ENCODE measurements at places on chromosomes 3 and 15.

GRCh38 chr3:50389414-50389767, 30.1 kb upstream of the TMEM115 start:
- DNase-seq = no peak

DNA sequence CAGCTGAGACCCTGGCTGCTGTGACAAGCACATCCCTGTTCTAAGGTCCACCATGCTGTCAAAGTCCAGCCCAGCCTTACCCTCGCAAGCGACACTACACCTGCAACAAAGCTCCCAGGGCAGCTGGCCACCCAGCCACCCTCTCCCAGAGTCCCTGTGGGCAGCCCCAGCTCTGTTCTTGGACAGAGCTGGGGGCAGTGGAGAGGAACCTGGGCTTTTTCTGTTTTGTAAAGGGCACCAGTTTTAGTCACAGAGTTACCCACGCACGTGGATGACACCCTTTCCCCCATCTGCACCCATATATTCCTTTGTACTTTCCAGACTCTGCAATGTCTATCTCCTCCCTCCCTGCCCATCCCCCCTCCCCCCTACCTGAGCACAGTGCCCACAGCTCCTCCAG, 38.9 kb downstream of the ACAN start:
- no peak for DNase-seq

- peak; percentile 75 for DNase-seq
Observed at GRCh38 chr3:9862391-9863057, 17.5 kb downstream of the CIDEC start.

DNA sequence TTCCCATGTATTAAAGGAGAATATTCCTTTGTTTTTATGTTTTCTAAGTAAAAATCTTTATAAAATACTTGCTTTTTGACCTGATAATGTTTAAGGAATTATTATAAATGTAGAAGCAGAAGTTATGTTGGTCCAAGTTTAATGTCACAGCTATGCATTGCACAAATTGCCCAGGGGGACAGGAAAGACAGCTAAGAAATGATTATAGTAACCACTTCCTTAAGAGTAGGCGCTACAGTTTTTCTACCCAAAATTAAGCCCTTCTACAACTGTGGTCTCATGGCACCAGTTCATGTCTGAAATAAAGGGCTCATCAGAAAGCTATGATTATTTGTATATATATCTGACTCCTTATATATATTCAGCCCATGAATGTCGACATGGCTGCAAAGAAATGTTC, 176.4 kb downstream of the GBE1 start:
- no peak for DNase-seq

- no peak for DNase-seq
Observed at GRCh38 chr3:62003835-62004234, 369.5 kb downstream of the FEZF2 start.

DNA sequence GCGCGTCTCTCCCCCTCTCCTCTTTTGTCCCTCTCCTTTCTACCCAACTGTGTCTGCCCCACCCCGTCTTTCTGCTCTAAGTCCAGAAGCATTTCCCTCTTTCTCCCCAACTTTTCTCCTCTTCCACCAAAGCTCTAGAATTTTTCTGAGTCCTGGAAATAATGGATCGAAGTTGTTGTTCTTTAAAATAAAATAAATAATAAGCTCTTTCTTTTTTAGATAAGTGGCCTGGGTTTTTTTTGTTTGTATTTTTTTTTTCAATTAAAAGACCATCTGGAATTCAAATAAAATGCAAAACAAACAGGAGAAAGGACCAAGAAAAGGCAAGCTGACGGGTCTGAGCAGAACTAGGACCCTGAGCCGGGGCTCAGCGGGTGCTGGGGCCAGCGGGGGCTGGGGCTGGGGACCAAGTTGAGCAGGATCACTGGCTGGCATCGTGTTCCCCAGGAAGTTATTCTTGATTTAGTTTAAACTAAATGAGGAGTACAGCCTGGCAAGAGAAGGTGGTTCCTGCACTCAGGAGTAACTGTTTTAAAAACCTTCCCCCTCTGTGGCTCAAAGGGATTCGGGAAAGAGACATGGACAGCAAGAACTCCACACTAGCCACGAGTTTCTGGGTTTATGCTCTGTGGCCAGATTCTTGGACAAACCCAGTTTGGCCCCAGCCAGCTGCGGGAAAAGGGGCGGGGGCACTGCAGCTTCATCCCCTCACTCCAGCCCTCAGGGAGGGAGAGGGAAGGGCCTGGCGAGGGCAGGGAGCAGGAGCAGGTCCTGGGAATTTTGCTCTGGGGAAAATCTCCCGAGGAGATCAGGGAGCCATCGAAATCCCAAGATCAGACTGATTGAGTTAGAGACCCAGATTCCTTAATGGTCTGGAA, 8.4 kb downstream of the GATA2 start:
- peak; percentile 49 for DNase-seq

GRCh38 chr15:68352401-68353062, 75.0 kb downstream of the FEM1B start:
- DNase-seq = no peak

DNA sequence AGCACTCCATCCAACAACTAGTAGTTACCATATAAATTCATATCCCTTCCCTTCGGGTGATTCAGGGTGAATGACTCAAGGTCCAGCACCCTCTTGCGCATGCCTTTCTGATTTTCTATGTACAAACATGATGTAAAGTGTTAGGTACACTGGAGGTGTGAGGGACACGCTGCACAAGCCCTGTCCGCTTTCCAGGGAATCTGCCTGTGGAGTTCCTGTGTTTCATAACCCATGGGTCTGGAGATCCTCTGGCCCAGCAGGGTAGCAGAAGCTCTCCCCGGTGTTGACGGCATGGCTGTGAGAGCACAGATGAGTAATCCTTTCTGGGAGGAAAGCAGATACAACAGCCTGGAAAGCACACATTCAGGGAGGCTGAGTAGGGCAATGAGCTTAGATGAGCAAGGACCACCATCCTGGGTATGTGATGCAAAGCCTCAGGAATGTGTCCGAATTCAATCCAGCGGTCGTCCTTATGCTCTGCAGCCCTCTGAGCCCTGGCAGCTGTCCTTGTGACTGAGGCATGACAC, 142.9 kb upstream of the TP63 start:
- no peak for DNase-seq

DNA sequence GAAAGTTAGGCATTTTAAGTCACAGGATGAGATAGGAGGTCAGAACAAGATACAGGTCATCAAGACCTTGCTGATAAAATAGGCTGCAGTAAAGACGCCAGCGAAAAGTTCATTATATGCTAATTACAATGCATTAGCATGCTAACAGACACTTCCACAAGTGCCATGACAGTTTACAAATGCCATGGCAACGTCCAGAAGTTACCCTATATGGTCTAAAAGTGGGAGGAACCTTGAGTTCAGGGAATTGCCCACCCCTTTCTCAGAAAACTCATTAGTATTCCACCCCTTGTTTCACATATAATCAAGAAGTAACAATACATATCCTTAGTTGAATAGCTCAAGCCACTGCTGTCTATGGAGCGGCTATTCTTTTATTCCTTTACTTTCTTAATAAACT, 92.7 kb upstream of the PLXND1 start:
- DNase-seq = peak; percentile 78

DNA sequence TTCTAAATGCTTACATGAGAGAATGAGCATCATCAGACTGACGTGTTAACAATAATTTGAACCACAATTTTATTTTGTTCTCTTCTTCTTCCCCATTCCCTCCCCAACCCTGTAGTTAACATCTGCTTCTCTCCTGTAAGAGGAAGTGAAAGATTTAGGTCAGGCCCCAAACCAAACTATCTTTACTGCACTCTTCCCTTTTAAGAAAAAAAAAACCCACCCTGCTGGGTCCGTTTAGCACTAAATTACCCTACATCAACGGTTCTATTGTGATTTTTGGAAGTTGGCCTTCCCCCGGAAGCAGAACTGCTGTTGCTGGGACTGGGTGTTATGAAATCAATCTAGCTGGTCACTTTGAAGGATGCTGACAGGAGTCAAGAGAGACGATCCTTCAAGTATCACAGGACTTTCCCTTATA, 49.4 kb downstream of the NFKBIZ start:
- DNase-seq = no peak

DNA sequence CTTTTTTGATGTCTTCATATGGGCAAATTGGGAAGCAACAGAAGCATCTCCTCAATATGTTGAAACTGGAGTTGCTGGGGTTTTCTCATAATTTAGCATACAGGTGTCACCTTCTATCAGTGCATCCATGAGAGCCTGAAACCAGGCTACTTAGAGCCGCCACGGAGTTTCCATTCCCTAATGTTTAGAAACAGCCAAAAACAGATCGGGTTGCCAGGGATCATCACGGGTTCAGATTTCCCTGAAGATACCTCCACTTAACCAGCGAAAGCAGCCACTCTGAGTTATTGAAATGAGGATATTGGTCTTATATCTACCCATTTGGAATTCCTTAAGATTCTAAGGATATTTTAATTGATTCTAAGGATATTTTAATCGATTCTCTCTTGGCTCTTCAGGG, 14.5 kb downstream of the TERB2 start:
- DNase-seq = no peak

- DNase-seq = no peak
Observed at GRCh38 chr3:148778926-148779325, 48.7 kb upstream of the CPB1 start.

GRCh38 chr15:42385206-42385979, 26.1 kb downstream of the CAPN3 start:
- DNase-seq = peak; percentile 50

GRCh38 chr15:42832576-42832975, 88.0 kb downstream of the TTBK2 start:
- no peak for DNase-seq

DNA sequence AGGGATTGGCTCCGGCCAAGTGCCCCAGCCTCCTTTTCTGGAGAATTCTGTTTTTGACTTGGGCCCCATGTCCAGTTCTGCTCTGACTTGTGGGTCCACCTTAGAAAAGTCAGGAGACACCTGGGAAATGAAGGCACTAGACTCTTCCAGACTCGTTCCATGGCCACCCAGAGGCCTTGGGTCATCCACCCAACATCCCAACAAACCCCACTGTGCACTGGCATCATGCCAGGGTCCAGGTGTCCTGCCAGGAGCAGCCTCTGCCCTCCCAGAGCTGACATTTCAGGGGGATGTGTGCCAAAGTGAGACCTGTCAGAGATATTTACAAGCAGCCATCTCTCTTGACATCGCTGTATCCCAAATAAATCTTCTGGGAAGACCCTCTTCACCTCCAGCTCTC, 13.2 kb downstream of the SPATA12 start:
- DNase-seq = no peak

DNA sequence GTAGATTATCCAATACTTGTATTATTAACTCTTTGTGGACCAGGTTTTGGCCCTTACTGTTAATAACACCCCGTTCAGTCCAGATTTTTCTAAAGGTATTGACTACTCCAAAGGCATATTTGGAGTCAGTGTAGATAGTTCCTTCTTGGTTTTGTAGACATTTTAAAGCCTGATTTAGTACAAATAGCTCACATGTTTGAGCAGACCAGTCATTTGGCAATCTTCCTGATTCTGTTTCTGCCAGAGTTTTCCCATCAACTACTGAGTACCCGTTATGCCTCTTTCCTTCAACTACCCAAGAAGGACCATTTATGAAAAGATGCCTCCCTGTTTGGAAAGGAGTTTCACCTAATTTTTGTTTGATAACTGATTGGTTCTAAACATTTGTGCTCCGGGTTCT, 82.0 kb downstream of the CHCHD4 start:
- no peak for DNase-seq

GRCh38 chr15:97947465-97948260, 12.8 kb upstream of the ARRDC4 start:
- DNase-seq = no peak

DNA sequence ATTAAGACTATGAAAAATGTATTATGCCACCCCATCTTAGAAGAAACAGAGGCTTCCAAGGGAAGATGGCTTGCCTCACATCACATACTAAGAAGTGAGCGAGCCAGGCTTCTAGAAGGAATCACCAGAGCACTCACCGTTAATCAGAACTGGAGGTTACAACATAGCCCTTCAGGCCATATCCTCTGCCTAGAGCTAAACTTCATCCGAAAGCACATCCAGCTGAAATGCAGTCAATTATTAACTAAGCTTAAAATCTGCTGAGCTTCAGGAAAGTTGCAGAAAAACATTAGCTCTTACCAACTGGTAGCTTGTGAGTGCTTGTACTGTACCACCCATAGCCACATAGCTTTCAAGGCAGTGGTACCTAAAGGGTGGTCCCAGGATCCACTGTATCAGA, 483.2 kb downstream of the TBL1XR1 start:
- DNase-seq = no peak

GRCh38 chr3:15660055-15660935, 58.8 kb downstream of the BTD start:
- no peak for DNase-seq

- DNase-seq = no peak
Observed at GRCh38 chr3:47592066-47592795, 13.6 kb upstream of the CSPG5 start.

- DNase-seq = no peak
Observed at GRCh38 chr3:52487050-52487787, 7.9 kb upstream of the STAB1 start.

DNA sequence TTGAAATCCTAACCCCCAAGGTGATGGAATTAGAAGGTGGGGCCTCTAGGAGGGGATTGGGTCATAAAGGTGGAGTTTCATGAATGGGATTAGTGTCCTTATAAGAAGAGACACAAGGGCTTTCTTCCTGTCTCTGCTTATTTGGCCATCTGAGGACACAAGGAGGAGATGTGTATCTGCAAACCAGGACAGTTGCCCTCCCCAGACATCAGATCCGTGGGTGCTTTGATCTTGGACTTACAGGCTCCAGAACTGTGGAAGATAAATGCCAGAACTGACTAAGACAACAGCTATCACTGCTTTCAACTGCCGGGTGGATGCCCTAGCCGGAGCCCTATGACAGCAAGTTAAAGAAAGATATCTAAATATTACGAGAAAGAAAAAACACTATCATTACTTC, 94.4 kb downstream of the CHRNA7 start:
- no peak for DNase-seq

GRCh38 chr3:73437828-73438227, 186.9 kb downstream of the PDZRN3 start:
- DNase-seq = no peak

- DNase-seq = no peak
Observed at GRCh38 chr15:61205346-61205921, 23.7 kb downstream of the RORA start.

GRCh38 chr15:62977952-62978811, 64.4 kb upstream of the TPM1 start:
- DNase-seq = no peak

DNA sequence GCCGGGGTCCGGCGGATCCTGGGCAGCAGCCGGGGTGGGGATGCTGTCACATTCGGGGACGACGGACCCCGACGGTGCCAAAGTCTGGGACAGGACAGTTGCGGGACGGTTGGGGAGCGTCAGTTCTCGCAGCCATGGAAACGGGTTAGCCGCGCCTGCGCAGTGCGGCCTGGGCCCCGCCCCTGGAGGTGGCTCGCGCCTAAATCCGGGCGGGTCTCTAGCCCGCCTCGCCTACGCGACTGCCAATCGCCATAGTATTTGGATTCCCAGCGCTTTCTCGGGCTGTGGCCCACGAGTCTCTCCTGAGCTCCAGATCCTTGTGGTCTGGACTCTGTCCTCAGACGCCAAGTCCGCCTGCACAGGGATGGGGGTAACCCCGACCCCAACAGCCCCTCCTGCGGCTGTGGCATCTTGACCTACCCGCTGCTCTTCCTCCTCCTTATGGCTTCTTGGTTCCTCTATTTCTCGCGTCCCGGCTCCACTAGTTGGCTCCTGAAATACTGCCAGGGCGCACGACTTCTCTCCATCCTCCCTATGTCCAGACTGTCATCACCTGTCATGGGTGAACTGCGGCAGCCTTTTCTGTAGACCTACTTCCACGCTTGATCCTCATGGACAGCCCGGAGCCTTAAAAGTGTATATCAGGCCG, at the start of gene ZMYND10:
Gene ZMYND10, minus strand, starts transcription at position 147 of the 649 bp plus-strand sequence. CDS start 153 bp downstream, outside the sequence.
- peak; percentile 79 for DNase-seq

Measured in erythroblast (primary cell).